ENCODE measurements at places on chromosomes 6 and 20. TPM values are rescaled to one million over a fixed set of nuclear protein-coding genes. Genes with fewer than 3 reads are reported as not detected.

The EYS gene
- total RNA-seq: not detected

The CCN6 gene
- total RNA-seq: not detected

The PSORS1C1 gene
- total RNA-seq: 1.00 TPM

The NRN1 gene
- 0.11 TPM for total RNA-seq

The KCNS1 gene
- total RNA-seq: 1.00 TPM

The TFAP2B gene
- 0.33 TPM for total RNA-seq

The BMP6 gene
- 3.7 TPM for total RNA-seq

The ROMO1 gene
- total RNA-seq: 235 TPM

The POU5F1 gene
- not detected for total RNA-seq

The CGAS gene
- total RNA-seq: 7.4 TPM

The CCN2 gene
- total RNA-seq: 18.2 TPM
